ENCODE measurements at places on chromosomes 12 and 14.

GRCh38 chr12:18277196-18277595, 15.9 kb downstream of the PIK3C2G start:
- no peak for DNase-seq

GRCh38 chr12:47931187-47931586, 26.4 kb upstream of the VDR start:
- no peak for DNase-seq

GRCh38 chr12:76921100-76921471, 42.3 kb upstream of the CSRP2 start:
- DNase-seq, result no peak

GRCh38 chr12:52515927-52516831, 4.0 kb downstream of the KRT5 start:
- no peak for DNase-seq

DNA sequence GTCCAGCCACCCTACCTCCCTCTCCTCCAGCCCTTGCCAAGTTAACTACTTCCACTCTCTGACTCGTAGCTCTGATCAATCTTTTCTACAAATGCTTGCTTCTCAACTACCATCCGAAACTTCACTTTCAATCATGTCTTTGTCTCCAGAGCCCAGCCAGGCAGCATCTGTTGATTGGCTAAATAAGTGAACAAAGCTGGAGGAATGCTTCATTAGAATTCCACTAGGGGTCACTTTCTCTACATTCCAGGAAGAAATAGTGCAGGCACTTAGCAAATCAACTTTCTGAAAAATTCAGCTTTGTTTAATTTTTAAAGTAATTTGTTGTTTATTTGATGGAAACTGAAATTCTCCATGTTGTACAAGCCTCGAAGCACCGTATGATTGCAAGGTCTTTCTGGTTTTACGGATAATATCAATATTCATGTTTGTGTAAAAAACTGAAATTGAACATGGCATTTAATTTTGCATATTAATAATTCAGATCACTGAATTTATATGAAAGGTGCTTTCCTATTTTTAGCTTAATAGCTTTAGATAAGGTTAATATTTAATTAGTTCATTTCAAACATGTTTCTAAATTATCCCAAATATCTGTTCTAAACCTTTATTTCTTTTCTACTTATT, 32.4 kb upstream of the HELB start:
- DNase-seq, result peak; percentile 21

DNA sequence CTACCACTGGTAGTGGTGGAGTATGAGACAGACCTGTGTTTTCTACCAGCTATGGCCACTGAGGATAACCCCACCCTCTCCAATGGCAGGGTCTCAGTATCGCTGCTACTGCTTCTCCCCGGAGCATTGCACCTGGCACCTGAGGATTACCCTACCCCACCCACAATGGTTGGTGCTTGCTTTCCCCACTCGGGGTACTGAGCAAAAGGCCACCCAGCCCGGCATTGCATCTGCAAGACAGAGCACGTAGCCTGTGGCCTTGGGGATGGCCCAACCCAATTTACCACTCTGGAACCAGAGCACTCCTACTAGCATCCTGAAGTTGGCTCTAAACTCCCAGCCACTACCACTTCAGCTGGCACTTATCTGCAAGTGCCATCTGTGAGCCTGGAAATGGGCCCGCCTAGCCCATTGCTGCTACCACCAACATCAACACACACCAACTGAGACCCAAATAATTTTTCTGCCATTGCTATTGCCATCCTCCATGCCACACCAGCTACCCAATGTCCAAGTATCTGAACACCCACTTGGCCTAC, 145.7 kb downstream of the CNTN1 start:
- no peak for DNase-seq

DNA sequence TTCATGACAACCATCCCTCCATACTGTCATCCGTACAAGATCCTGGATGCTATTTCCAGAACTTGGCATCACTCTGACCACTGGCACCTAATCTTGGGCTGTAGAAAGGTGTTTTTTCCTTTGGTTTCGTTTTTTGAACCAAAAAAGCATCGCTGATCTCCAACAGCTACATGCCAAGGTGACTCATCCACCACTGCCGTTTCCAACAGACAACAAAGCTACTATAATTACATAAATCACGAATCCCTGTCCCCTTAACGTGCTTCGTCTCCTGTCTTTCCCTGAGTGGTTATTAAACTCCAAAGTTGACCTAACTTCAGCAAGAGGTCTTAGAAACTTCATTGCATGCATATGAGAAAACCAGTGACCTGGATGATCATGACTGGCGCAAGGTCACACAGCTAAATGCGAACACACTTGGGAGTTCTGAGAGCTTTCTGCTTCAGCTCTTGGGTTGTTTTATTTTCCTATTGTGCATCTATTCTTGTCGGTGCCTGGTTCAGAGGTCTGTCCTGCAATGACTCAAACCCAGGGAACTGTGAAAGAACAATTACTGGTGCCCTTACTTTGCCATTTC, 99.9 kb downstream of the PPM1H start:
- DNase-seq, result no peak

DNA sequence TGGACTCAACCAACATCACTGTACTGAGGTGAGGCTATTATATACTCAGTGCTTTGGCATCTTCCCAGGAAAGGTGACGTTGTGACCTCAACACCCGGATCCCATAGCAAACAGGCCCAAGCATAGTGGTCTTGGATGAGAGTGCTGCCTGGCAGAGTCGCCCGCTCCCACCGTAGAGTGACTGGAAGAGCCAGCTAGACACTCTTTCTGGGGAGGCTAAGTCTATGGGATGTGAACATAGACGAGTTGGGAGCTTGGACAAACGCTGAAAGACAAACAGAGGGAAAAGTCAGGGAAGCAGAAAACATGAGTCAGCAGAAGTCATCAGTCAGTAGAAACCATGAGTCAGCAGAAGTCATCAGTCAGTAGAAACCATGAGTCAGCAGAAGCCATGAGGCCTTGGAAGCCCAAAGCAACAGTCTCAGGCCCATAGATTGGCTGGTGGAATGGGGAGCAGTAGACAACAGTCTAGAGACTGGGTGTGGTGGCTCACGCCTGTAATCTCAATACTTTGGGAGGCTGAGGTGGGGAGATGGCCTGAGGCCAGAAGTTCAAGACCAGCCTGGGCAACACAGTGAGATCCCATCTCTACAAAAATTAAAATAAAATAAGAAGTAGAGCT, 66.4 kb upstream of the MAP1LC3B2 start:
- DNase-seq, result no peak

GRCh38 chr12:130480231-130480630, 142.5 kb downstream of the PIWIL1 start:
- no peak for DNase-seq

DNA sequence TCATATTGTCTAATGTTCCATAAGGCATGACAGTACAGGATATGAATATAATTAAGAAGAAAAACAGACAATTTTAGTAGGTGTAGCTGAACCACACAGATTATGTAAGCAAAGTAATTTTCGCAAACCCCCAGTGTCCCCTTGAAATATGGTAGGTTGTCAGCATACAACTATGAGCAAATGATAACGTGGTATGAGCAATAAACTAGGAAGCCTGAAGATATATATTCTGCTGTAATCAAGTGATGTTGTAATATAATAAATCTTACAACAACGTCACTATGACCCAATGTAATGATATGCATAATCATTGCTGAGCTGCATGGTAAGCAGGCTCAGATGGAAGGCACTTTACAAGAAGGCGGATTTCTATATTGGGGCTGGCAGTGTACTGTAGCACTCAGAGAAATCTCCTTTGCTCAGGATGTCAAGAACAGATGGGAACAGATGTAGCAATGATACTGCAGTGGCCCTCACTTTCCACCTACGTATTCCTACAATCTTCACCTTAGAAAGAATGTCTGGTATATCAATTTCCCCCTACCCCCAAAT, 47.8 kb upstream of the MYF6 start:
- no peak for DNase-seq

DNA sequence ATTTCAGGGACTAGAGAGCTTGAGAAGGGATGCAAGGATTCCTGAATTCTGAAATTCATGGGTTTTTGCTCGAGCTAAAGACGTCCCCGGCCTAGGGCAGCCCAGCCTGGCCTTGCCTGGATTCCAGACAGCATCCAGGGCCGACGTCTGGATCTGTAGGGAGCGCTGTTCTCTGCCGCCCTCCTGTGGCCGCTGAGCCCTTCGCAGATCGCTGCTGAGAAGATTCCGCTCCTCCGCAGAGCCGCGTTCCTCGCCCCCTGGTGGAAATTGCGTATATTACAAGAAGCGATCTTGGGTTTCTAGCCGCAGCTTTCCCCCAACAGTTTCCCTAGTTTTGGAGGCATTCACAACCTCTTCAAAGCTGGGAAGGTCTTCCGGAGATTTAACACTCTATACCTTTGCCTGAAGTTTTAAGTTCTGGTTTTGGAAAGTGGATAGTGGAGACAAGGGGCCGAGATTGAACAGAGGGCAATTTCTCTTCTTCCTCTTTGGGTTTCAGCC, 5.1 kb downstream of the CISTR start:
- no peak for DNase-seq

- DNase-seq, result no peak
Observed at GRCh38 chr14:70887207-70887681, 20.0 kb upstream of the PCNX1 start.

DNA sequence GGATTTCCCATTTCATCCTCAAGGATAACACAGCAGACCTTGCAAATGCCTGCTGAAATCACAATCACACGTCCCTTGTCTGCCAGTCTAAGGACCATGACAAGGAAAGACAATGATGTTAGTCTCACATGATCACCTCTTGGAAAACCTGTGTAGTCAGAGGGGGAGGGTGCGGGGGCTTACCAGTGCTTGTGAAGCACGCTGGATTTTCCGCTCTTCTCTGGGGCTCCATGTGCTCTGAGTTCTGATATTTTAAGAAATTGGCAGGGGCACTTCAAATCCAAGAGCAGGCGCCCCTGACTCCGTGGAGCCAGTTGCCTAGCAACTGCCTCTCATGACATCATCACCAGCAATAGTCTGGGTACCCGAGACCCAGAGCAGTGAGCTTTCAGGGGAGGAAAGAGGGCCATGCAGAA, 200.9 kb upstream of the C14orf180 start:
- no peak for DNase-seq

GRCh38 chr12:122965321-122965751, 927 bp downstream of the ABCB9 start:
- no peak for DNase-seq

DNA sequence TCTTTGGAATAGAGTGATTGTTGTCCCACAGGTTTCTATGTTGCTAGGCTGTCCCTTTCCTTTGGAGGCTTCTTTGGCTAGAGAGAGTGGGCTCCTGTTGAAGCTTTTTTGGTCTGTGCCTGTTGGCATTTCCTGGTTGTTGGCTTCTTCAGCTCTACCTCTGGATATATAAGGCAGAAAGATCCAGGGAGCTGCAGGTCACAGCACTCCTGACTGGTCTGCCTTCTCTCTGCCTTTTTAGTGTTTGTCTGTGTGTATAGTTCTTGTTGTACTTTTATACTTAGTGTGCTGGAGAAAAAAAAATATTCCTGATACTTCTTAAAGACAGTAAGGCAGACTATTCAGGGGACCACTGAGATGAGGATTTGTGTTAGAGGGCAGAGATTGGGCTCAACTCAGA, 202.7 kb downstream of the FBXL14 start:
- no peak for DNase-seq

DNA sequence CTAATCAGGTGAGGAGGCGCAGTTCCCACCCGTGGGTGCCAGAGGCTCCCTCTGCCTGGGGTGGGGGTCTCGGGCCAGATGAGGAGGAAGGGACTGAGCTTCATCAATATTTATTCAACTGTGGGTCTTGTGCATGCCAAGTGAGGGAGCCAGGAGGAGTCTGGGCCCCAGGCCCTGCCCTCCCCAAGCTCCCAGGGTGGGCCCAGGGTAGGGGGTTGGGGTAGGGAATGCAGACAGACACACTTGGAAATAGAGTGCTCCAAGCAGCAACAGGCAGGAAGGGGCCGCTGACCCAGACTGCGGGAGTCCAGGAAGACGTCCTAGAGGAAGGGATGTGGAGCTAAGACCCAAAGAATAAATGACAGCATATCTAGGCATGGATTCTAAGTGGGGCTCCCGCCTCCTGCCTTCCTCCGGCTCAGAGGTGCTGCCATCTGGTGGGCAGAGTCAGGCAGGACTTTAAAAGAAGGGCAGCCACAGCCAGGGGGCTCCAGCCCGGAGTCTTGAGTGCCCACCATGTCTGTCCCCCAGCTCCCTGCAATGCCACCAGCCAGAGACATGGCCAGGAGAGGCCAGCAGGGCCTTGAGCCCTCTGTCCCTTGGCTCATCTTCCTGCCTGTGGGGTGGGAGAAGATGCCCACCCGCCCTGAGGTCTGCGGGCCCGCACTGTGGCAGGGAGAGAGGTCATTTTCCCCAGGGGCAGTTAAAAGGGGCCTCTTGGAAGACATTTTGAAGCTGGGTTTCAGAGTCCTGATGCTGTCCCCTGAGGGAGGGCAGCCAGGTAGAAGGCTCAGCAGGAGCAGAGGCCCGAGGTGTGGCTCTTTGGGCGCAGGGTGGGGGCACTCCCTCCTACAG, 70.1 kb downstream of the PHETA1 start:
- DNase-seq, result no peak

DNA sequence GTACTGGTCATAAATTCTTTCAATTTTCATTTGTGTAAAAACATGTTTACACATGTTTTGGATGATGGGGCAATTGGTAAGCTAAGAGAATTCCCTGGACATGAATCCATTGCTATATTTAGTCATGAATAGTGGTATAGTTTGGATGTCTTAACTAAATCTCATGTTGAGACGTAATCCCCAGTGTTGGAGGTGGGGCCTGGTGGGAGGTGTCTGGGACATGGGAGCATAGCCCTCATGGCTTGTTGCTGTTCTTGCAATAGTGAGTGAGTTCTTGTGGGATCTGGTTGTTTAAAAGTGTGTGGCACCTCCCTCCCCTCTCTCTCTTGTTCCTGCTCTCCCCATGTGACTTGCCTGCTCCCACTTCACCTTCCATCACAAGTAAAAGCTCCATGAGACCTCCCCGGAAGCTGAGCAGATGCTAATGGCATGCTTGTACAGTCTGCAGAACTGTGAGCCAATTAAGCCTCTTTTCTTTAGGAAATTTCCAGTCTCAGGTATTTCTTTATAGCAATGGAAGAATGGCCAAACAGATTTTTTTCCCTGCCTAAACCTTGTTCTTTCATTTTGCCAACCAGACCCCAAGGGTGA, 33.6 kb downstream of the CTSG start:
- DNase-seq, result no peak

- no peak for DNase-seq
Observed at GRCh38 chr12:32788405-32788804, 32.7 kb upstream of the YARS2 start.

- DNase-seq, result no peak
Observed at GRCh38 chr14:61523751-61524150, 171.6 kb upstream of the HIF1A start.

Measured in GM04503 (cell line).